Spinal cord (tissue), 10 donors: ENCODE measurements at places on chromosomes 5 and 9.

DNA sequence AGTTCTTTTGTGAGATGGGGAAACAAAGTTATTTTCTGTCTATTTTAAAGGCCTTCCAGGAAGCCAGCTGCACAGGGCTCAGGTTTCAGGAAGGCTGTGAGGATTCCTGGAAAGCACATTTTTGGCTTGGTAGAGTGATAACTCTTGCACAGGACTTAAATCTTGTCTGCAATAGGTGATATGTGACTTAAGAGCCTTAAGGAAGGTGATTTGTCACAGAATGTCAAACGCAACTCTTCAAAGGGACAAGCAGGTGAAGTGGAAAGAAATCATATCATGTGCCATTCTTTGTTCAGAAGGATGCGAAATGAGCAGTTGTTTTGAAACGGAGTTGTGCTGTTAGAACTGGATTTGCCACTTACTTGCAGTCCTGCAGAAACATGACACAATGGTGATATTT lies 459.3 kb downstream of the MAT2B start:
- DNase-seq, result peak; percentile 1

- DNase-seq, result no peak
Measured at GRCh38 chr5:5116956-5117355, 23.2 kb upstream of the ADAMTS16 start.

DNA sequence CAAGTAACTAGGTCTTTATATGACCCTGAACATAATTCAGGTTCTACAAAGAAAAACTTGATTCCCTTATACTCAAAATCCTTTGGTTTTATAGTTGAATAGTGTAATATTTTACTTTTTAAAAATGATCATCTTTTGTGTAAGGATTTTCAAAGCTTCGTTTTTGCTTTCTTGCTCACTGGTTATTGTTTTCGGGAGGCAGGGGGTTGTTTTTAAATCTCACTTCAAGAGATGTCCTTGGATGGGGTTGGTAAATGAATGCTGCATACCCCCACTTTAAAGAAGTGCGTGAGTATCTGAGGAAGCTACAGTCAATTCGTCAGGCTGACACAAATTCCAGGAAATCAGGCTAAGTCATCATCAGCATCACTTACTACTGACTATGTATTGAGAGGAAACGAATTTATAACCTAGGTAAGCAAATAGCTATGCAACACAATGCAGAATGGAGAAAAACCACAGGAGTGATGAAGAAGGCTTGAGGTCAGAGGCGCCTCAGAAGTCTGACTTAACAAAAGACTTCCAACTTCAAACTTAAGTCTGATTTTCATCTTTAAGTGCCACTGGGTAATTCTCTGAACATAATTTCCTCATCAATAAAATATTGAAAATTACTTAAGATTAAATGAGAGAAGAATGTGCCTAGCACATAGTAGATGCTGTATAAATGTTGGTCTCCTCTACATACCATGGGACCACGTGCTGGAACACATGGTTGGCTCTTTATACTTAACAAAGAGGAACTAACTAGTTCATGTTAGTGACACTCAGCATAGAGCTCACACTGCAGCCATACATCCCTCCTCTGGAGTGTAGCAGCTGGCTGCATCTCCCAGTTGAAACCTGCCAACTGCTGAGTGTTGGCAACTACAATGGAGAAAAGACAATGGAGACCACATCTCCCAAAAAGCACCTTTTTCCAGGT lies 106.0 kb upstream of the KIF2A start:
- no peak for DNase-seq

GRCh38 chr9:93712896-93713295 lies 136.5 kb downstream of the PHF2 start:
- no peak for DNase-seq

- no peak for DNase-seq
Measured at GRCh38 chr9:113734826-113735225, 141.3 kb upstream of the ZNF618 start.

DNA sequence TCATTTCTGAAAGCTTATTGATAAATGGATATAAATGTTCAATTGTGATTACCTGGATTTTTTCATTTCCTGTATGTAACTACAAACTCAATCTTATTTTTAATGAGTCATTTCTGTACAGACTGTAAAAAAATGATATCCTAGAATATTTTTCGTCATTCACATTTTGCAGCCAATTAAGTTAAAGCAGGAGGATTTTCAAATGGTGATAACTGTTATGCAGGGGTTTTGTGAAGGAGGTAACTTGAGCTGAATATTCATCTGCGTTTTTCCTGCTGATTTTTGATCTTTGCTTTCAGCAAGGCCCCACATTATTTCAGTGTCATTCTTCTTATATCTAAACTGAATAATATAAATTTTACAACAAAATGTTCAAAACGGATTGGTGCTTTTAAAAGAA lies 74.1 kb downstream of the SLF1 start:
- DNase-seq, result peak; percentile 51

GRCh38 chr5:108606185-108606584 lies 141.5 kb upstream of the FER start:
- DNase-seq, result no peak

GRCh38 chr5:90386099-90386710 lies 23.4 kb downstream of the CETN3 start:
- peak; percentile 29 for DNase-seq

GRCh38 chr9:129498451-129499384 lies 122.2 kb downstream of the C9orf50 start:
- no peak for DNase-seq

DNA sequence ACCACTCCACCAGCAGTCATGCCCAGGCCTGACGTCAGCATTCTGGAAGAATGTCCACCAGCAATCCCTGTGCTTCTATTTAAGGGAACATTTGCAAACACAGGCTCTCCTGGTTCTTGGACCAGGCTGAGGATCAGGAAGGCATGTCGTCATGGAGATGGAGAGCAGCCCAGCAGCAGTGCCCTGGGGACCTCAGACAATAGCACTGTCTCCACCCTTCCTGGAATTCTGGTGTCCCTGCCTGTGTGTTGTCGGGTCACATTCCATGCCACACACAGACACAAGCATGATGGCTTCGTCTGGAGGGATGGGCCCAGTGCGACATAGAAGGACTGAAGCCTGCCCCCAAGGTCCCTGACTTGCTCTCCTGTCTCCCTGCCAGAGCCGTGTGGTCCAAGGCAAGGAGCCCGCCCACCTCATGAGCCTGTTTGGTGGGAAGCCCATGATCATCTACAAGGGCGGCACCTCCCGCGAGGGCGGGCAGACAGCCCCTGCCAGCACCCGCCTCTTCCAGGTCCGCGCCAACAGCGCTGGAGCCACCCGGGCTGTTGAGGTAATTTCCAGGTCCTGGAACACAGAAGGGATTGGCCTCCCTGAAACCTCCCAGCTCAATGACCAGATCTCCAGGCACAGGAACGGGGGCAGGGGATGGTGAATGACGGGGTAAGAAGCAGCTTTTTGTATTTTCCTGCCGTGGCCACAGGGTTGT lies 43.8 kb downstream of the STOM start:
- no peak for DNase-seq

- no peak for DNase-seq
Measured at GRCh38 chr9:27532046-27532445, 2.4 kb upstream of the MOB3B start.

GRCh38 chr9:36041506-36041905 lies 4.8 kb downstream of the RECK start:
- no peak for DNase-seq

GRCh38 chr5:73812962-73813588 lies 187.1 kb downstream of the ARHGEF28 start:
- peak; percentile 38 for DNase-seq

GRCh38 chr5:132829742-132830435 lies 558 bp downstream of the SHROOM1 start:
- DNase-seq, result no peak

DNA sequence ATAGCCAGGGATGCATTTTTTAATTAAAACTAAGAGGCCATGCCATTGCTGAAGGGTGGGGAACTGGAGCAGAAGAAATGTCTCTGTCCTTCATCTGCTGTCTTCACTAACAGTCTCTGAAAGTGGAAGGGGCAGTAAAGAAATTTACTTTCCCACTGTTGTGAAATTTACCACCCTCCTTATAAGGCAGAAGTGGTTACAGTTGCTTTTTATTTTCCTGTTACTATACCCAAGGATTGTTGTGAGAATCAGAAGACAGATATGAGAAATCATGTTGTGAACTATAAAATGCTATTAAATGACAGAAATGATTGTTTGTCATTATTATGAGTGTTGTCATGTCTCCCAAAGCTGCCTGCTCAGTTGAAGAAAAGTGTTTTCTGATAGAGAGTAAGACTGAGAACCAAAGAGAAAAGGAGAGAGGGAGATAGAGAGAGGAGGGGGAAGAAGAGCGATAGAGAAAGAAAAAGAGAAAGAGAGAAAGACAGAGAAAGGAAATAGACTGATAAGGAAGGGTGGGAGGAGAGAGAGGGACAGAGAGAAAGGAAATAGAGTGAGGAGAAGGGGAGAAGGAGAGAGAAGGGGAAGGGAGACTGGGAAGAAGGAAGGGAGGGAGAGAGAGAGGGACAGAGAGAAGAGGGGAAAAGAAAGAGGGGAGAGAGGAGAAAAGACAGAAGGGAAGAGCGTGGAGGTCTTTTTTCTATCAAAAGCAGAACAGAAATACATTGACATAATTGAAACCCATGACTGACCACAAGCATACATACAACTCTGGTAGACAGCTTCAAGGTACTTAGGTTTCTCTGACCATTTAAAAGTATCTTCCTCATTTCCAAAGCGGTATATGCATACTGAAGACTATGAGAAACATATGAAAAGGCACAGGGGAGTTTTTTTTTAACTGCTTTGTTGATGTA lies 22.5 kb downstream of the SEC61B start:
- DNase-seq, result no peak

GRCh38 chr5:148788636-148789035 lies 37.8 kb upstream of the ADRB2 start:
- DNase-seq, result no peak

DNA sequence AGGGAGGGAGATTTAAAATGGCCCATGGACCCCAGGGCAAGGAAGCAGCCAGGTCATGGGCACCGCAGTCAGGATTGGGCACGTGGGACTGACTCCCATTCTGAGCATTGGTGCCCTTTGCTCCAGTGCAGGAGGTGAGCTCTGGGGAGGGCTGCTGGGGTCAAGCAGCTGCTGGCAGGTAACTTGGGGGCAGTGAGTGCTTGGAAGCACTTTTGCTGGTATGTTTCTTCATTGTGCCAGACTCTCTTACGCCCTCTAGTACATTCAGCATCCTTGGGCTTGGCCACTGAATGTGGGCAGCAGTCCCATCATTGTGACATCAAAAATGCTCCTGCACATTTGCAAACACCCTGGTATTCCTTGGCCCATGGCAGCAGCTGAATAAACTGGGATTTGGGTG lies 32.7 kb downstream of the PRRC2B start:
- DNase-seq, result no peak

GRCh38 chr5:123429993-123430392 lies 6.8 kb upstream of the CEP120 start:
- DNase-seq, result no peak

- no peak for DNase-seq
Measured at GRCh38 chr5:127389601-127390000, 99.0 kb downstream of the MEGF10 start.

- DNase-seq, result peak; percentile 28
Measured at GRCh38 chr5:172496671-172497371, 42.5 kb upstream of the SH3PXD2B start.

DNA sequence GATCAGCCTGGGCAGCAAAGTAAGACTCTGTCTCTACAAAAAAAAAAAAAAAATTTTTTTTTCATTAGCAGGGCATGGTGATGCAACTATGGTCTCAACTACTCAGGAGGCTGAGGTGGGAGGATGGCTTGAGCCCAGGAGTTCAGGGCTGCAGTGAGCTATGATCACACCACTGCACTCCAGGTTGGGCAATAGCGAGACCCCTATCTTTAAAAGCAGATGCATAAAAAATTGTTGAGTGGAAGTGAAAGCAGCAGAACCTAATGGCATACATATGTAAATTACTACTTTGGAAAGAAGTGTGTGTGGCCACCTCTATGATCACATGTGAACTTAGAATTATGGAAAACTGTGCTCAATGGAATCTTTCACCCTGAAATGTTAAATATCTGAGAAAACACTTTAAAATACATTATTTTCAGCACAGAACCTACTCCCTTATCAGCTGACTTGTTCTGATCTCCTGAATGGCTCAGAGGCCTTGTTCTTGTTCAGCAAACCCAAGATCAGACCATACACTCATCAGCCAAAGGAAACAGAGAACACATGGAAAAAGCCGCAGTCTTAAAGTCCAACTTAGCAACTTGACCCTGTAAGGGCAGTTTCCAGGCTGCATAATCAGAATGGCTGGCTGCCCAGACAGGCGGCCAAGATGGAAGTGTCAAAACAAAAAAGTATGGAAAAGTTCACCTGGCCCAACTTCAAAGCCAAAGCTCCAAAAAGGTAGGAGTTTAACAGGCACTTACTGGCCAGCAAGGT lies 56.5 kb downstream of the SIL1 start:
- DNase-seq, result peak; percentile 75

- no peak for DNase-seq
Measured at GRCh38 chr5:133981714-133982113, 13.3 kb upstream of the C5orf15 start.

DNA sequence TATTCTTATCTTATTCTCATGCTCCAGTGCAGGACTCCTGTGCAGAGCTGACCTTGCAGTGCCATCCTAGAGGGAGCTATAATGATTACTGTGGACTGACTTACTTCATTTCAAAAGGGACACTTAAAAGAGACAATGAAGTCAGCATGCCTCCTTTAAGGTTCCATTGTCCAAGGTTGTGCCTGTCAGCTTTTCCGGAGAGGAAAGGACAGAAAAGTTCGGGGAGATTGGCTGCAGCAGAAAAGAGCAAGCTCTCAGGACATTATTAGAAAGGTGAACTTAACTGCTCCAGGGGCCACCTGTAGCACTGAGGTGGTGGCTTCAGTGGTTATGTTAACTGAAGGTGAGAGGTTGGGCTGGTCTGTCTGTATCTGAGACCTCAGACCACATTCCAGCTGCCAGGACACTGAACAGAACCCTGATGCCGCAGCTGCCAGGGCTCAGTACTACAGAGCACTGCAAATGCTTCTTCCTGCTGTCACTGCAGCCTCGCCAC lies 112.9 kb downstream of the ST8SIA4 start:
- peak; percentile 51 for DNase-seq

DNA sequence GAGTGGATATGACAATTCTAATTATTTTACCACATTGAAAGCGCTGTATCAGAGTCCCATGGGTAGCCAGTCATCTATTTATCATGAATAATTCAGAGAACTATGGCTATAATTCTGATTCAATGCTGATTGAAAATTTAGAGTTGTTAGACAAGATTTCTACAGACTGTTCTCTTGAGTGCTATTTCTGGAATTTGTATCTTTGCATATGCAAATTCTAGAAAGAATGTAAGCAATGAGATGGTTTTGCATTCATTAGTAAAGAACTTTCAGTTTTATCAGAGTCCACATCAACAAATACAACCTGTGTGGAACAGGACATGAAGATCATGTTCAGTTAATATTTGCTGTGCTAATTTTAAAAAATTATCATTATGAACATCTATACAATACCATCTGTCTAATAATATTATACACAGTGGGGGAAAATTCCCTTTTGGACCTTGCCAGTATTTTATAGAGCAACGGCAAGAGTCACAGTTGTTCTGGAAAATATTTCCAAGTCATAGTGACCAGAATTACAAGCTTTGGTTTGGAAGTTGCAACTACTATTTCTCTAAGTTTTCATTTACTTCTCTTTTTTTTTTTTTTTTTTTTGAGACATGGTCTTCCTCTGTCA lies 372.7 kb upstream of the PTGER4 start:
- no peak for DNase-seq
